ENCODE measurements at places on chromosomes 12 and 14.

DNA sequence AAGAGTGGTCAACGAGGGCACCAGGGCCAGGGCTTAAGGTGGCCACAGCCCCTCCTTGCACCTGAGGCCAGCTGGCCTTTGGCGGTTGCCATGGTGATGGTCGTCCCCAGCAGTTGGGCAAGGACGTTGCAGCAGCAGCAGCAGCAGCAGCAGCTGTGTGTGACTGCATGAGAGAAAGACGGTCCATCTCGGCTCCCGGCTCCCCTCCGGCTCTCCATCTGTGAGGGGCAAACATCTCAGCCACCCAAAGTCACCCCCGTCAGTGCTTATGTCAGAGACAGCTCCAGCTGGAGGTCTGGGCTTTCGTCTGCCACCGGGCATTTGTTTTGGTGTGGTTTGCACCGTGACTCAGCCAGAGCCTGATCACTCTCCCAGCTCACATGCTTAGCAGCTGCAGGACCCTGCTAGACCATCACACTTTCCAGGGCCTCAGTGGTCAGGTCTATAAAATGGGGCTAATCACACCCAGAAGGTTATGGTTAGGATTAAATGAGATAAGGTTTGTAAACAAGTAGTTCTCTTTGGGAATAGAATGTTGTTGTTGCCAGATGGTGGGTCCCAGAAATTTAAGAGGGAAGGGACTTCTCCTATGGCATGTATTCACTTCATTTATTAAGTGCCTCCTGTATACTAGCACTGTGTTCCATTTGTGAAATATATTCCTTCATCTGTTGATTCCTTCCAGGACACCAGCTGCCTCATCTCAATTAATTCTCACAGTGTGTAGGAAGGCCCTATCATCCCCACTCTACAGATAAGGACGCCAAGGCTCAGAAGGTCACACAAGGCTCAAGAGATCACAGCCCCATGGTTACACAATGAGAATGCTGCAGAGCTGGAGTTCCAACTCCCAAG lies 212.6 kb upstream of the LHX5 start:
- DNase-seq, result peak; percentile 36

GRCh38 chr12:108505129-108505528 lies 9.9 kb upstream of the FICD start:
- DNase-seq, result no peak

GRCh38 chr14:24270537-24271133 lies 762 bp downstream of the RABGGTA start:
- DNase-seq, result no peak

GRCh38 chr12:67517181-67517887 lies 131.2 kb upstream of the DYRK2 start:
- DNase-seq, result peak; percentile 33

GRCh38 chr14:61120576-61120975 lies 139.5 kb downstream of the SLC38A6 start:
- DNase-seq, result no peak

- DNase-seq, result peak; percentile 31
These were observed 35.3 kb downstream of the MIPOL1 start for GRCh38 chr14:37232907-37233481.

DNA sequence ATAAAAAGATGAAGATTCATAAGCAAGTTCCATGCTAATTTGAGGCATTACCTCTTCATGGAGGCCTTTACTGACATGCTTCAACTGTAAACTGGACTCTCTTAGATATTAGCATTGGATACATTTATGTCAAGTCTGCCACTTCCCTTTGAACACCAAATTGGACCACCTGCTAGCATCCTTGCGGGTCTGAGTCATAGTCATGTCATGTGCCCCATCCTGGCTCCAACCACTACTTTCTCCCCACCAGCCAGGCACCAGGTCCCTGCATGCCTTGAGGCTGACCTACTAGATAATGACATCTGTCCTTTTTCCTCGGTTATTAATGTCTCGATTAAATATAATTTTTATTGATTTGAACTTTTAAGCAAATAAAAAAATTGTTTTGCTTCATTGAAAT lies 32.9 kb upstream of the EEA1 start:
- DNase-seq, result no peak

GRCh38 chr14:61889914-61890351 lies 127.7 kb downstream of the SNAPC1 start:
- no peak for DNase-seq

GRCh38 chr12:40825156-40825555 lies 132.9 kb downstream of the CNTN1 start:
- no peak for DNase-seq

- DNase-seq, result no peak
These were observed 183.9 kb upstream of the SOX5 start for GRCh38 chr12:24133384-24133783.

DNA sequence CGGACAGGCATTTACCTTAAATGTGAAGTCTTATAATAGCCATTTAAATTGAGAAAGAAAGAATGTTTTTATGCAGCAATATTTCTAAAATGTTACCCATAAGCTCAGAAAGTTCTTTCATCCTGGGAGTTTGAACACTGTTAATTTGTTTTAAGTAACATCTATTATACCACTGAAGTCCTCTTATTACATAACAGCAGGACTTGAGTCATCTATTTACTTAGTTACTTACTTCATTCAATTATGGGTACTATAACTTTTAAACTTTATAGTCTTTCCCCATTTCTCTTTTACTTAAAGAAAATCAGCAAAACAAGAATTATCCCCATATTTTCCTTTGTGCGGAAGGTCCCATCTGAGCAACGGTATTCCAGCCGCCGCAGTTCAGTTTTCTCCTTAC lies 473.1 kb downstream of the ETNK1 start:
- DNase-seq, result no peak

- no peak for DNase-seq
These were observed 76.2 kb downstream of the ETV6 start for GRCh38 chr12:11725686-11726085.

DNA sequence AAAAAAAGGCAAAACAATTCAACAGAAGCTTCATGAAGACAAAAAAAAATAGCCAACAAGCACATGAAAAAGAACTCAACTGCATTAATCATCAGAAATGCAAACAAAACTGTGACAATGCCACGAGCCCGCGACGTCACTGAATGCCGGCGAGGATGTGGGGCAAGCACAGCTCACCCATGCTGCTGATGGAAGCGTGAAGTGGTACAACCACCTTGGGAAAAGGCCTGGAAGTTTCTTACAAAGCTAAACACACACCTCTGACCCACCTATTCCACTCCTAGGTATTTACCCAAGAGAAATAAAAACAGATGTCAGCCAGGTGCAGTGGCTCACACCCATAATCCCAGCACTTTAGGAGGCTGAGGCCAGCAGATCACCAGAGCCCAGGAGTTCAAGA lies 10.5 kb downstream of the BTBD6 start:
- DNase-seq, result no peak

GRCh38 chr12:106801167-106801708 lies 26.8 kb downstream of the RIC8B start:
- no peak for DNase-seq

- no peak for DNase-seq
These were observed 12.7 kb downstream of the FLRT2 start for GRCh38 chr14:85542623-85543022.

- DNase-seq, result no peak
These were observed 97.8 kb downstream of the PRKD1 start for GRCh38 chr14:29829851-29830250.

- no peak for DNase-seq
These were observed 47.2 kb downstream of the CCDC91 start for GRCh38 chr12:28237423-28237822.

GRCh38 chr12:92604786-92605185 lies 98.0 kb upstream of the PLEKHG7 start:
- no peak for DNase-seq

GRCh38 chr14:76941544-76941943 lies 87.0 kb downstream of the IRF2BPL start:
- no peak for DNase-seq

GRCh38 chr14:79749065-79749464 lies 462.2 kb downstream of the DIO2 start:
- DNase-seq, result no peak

DNA sequence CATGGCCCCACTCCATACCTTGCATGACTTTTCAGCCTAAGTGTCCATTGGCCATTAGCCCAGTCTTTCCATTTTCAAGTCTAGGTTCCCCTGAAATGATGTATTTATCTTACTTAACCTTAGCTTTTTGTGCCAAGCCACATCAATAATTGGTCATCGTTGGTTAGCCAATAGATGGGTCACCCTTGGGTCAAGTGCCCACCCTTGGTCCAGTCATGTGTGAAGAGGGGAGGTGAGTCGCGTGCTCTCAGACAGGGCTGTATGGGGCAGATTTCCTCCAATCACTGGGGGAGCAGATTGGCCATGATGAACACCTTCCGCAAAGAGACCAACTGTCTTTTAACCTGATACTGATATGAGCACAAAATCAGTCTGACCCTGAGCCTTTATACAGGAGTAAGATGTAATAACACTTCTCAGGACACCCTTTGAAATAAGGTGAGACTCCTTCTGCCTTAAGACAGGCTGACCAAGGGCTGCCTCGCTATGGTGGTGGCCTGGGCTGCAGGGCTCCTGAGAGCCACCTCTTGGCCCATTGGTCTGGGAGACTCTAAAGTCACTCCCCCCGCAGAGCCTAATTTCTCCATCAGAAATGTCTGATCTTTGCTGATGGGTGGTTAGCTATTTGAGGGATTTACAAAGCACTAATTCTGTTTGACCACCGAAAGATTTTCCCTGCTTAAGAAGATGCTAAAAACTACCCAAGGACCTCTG lies 143.2 kb downstream of the ZFP36L1 start:
- DNase-seq, result no peak

DNA sequence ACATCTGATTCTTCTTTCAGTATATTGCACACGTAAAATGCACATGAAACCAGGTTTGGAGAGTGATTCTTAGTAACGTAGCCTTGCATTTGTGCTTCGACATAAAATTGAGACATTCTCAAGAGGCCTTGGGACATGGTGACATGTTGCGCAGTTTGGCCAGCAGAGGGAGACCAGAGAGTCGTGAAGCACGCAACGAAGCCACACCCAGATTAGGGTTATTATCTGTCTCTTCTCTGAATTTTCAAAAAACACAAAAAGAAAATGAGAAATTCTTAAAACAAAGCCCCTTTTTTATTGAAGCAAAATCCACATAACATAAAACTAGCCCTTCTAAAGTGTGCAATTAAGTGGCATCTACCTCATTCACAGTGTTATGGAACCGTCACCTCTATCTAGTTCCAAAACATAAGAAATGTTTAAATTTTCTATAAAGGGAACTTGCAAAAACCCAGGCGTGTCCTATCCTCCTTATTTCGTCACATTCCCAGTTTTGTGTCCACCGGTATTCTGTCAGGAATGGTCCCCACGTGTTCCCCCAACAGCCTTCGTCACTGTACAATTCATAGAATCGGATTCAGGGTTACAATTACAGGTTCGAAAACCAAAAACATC lies 108.8 kb upstream of the ATF7IP start:
- DNase-seq, result peak; percentile 19

- no peak for DNase-seq
These were observed 953.5 kb upstream of the MDGA2 start for GRCh38 chr14:48628870-48629269.

DNA sequence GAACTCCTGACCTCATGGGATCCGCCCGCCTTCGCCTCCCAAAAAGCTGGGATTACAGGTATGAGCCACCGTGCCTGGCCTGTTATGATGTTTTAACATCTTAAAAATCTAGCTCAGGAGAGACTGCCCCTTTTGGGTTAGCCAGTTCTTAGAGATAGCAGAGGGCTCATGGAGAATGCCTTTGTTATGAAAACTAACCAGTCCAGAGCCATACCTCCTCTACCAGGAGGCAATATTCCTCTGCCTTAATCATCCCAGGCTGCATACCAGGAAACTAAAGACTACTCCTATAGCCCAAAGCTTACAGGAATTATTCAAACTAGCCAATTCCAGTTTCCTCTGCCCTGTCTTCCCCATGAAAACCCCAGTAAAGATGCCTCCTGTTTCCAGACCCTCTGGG lies 96.0 kb upstream of the MDM1 start:
- no peak for DNase-seq

- DNase-seq, result no peak
These were observed 77.0 kb upstream of the FGD4 start for GRCh38 chr12:32322354-32322753.

- DNase-seq, result no peak
These were observed 54.9 kb upstream of the DIO3 start for GRCh38 chr14:101506211-101506925.

DNA sequence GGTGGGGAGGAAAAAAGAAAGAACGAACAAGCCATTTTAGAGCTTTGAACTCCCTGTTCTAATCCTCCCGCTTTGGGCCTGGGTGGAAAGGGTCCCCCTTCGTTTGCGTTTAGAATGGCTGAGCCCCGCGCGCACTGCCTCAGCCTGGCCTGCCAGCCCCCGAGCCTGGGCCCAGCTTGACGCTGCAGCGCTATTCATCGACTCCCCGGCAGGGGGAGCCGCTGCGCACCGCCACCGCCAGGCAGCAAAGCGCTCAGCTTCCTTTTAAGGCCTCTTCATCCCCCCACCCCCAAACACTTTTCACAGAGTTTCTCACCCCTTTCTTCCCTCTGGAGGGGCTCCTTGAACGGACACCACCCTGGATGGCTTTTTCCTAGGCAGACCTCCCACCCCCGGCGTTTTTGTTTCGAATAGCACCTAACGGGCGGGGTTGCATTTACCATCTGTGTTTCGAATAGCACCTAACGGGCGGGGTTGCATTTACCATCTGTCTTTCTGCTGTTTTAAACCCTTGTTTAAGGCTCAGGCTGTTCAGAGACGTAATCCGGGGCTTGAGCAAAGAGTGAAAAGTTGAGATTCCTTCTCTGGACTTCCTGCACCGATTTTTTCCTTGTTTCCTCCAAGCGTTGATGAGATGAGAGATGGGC lies 56.4 kb upstream of the PIWIL1 start:
- peak; percentile 12 for DNase-seq

GRCh38 chr12:47560415-47560814 lies 145.4 kb downstream of the RPAP3 start:
- DNase-seq, result no peak

All from DMS 273 treated with DMSO at 0.1 percent for 48 hours (cell line).